ENCODE measurements at places on chromosomes 16 and 17.
A peak's percentile ranks its signal among the peaks of the same experiment; 100 is the strongest.

DNA sequence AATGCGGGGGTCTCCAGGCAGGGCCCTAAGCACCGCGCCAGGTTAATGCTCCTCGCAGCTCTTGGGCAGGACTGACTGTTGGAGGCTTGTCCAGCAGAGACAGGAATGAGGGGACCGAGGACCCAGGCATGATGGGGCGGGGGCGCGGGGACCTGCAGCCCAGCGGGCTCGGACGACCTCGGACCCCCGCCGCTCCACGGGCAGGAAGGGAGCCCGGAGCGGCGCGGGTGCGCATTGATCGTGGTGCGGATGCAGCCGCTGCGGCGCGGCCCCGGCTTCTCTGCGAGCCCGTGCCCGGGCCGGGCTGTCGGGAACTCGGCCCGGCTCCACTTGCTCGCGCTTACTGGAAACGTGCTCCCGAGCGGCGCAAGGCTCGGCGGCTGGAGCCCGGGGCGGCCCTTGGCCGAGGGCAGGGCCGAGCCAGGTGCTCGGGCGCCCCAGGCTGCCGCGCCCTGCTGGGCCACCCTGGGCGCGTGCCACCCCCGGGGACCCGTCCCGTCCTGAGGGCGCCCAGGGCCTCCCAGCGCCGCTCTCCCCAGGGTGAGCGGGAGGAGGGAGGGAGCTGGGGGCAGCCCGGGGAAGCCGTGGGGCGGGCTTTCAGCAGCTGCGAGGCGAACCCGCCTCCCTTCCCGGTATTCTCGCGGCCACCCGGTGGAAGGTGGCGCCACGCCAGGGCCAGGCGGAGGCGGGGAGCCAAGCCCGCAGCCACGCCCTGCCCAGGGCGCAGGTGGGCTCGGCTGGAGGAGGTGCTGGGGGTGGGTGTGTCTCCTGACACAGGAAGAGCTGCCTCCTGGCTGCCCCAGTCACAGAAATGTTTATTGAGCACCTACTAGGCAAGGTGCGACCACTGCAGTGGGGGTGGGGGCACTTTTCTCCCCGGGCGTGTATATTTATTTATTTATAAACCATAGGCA is 45.9 kb downstream of the SOCS3 start:
- ATAC-seq = peak; percentile 79

DNA sequence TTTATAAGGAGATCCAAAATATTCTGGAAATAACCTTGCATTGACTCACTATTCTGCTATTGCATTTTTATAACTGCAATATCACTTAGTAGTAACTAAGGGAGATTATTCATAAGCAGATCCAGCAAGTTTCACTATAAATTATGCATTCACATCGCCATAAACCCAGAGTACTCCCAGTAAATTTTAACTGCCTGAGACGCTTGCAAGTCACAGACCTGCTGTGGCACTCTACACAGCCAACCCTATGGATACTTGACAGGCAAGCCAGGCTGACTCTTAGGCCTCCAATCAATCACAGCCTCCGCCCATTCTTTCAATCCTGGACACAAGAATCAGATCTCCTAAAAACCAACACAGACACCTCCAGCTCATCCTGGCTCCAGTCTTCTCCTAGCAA is 28.2 kb downstream of the USP31 start:
- ATAC-seq = no peak

- no peak for ATAC-seq
These were observed 21.1 kb downstream of the MGAT5B start for GRCh38 chr17:76889323-76889722.

DNA sequence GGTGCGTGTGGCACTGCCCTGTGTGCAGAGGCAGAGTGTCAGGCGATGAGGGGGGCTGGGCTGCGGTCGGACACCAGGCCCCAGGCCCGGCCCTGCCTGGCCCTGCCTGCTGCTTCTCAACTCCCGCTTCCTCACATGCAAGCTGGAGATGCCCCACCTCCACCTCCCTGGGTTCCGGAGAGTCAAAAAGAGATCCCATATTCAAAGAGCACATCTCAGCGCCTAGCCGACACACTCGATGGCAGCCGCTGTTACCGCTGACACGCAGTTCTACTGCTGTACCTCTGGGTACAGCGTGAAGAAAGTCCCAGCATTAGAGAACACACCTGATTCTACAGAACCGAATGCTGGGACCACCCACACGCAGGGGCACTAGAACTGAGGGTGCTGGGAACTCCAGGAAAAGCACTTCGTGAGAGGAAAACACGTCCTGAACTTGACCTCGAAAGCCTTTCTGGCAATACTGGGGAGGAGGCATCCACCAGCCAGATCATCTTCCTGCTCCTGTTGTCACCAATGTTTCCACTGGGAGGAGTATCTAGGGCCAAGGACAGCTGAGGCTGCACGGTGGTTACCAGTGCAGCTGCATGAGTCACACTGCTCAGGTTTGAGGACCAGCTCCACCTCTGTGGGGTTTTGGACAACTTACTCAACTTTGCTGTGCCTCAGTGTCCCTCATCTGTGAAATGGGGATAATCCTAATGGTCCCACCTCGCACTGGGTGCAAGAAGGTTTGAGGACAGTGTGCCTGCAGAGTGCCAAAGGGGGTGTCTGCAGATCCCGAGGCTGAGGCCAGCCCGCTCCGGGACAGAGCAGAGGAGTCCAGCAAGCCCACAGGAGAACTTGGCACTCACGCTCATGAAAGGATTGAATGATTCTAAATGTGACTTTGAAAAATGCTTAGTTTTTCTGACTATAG is 100.4 kb upstream of the DNAH17 start:
- ATAC-seq = no peak

- no peak for ATAC-seq
These were observed 4.5 kb downstream of the WIPI1 start for GRCh38 chr17:68452724-68453290.

GRCh38 chr16:11361701-11362451 is 16.6 kb downstream of the RMI2 start:
- peak; percentile 75 for ATAC-seq

- no peak for ATAC-seq
These were observed 24.0 kb downstream of the LIMD2 start for GRCh38 chr17:63675607-63676546.

DNA sequence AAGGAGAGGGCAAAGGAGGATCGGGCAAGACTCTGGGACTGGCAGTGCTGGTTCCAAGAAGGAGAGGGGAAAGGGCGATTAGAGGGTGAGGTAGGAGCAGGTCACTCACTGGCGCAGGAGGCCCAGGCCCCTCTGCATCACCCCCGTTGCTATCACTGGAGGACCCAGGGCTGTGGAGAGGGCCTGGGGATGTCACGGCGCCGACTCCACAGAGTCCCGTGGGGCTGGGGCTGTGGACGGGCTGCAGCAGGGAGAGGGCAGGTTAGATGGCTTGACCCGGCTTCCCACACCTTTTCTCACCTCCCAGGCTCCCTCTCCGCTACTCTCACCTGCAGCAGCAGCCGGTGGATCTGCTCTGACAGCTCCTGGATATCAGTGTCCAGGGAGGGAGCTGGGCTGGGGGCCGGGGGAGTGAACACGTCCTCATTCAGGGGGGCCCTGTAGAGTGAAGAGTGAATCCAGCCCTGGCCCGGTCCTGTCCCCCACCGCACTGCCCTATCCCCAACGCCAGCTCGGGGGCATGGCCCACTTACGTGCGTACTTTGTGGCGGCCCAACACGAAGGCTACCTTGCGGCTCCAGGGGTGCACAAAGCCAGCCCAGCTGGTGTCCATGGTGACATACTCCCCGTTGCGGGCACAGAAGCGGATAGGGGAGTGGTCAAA is 4.9 kb downstream of the PER1 start:
- no peak for ATAC-seq

Data from stimulated activated memory B cell treated with anti-CD40 and anti-IgM and Interleukin-4, amounts not matched to agents 10 μg/mL and 1 μg/mL and 100 μg/mL, for 72 hours (primary cell).